ENCODE measurements at places on chromosomes 16 and 17.

- peak; percentile 48 for DNase-seq
These were observed 127.3 kb downstream of the KATNIP start for GRCh38 chr16:27677263-27677662.

DNA sequence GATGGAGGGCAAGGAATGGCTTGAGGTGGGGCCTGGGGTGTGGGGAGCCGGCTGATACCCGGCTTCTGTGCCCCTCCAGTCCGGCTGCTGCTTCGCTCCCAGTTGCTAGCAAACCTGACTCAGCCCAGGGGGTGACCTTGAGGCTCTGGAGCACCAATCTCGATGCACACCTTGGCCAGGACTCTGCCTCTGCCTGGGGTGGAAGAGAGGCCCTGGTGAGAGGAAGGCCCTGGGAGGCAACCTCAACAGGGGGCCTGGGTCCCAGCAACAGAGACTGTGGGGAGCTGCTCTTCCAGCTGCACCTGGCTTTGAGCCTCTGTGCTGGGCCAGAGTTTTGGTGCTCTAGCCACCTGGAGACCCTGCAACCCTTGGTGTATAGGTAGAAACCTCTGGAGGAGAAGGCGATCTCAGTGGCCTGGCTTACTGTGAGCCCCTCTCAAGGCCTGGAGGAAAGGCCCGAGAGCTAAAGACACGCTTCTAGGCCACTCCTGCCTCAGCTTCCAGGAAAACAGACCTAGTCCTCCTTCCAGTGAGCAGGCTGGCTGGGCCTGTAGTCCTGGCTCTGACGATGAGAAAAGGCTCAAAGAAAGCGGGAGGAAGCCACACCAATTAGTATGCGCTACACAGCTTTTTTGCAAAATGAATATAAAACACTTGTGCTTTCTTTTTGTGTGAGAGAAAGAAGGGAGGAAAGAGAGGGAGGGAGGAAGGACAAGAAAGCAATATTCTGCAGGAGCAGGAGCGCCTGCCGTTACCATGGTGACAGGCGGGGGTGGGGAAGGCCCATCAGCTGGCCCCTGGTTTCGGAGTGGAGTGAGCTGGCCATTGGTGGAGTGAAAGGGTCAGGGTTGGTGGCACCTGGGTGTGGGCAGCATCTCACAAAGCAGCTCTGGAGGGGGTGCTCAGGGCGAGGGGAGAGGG lies 51.0 kb downstream of the VAC14 start:
- DNase-seq = no peak

DNA sequence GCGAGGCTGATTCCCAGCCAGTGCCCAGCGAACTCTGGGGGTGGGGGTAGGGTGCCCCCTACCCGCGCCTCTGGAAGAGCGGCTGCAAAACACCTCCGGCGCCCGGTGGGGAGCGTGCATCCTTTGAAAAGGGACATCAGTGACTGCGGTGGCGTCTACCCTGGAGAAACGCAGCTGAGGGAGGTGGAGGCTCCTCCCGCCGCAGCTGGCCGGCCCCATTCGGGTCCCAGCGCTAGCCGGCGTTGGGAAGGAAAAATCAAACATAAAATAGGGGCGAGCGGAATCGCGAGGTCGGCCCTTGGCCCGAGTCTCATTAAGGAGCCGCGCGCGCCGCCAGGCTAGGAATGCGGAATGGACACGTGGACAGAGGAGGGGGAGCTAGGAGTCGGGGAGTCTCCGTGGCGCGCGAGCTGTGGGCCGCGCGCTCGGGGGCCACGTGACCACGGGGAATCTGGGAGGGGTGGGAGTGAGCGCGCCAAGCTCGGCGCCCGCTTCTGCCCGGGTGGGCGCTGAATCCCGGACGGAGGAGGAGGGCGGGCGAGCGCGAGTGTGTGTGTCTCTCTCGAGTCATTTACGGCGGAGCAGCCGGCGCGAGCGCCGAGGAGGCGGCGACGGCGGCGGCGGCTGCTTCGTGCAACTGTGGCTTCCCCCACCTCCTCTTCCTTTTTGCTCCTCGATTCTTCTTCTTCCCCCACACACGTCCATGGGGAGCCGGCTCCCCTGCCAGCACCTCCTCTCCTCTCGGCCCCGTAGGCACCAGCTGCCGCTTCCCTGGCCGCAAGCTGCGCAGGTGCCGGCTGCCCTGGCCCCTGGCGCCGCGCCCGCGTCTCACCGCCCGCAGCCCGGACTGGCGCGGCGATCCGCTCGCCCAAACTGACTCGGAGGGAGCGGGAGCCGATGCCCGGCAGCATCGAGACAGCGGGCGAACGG lies at the start of gene TMEM132E:
TMEM132E (plus strand) TSS at position 566 of the 930 bp plus-strand sequence. CDS start 1,495 bp downstream, outside the sequence.
- peak; percentile 6 for DNase-seq

GRCh38 chr17:37017404-37017803 lies 68.7 kb downstream of the AATF start:
- DNase-seq = no peak

- no peak for DNase-seq
These were observed 152.9 kb downstream of the RGS9 start for GRCh38 chr17:65290056-65290455.

DNA sequence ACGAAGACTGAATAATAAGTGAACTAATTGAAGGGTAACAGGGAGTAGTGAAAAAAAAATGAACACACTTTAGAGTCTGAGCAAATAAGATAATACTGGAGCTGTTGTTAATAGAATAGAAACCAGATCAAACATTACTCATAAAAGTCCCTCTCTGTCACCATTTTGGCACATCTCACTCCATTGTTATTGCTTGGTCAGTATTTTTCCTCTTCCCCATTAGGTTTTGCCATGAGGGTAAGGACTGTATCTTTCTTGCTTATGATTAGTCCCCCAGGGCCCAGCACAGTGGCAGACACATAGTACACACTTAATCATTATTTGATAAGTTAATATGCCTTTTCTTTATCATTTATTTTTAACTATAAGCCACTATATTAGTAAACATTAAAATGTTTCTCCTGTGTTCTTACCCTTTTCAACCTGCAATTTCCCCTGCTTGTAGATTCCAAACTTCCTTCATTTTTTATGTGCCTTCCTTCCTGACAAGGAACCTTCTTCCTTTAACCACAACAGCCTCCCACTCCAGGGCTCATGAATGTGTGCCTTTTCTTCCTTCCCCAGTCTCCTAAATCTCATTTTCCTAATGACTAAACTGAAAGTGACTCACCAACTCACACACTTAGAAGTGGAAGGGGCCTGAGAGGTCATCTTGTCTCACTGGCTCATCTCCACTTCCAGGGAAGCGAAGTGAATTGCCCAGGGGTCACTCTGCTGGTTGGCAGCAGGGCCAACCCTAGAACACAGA lies 88.2 kb upstream of the HAS3 start:
- peak; percentile 39 for DNase-seq

DNA sequence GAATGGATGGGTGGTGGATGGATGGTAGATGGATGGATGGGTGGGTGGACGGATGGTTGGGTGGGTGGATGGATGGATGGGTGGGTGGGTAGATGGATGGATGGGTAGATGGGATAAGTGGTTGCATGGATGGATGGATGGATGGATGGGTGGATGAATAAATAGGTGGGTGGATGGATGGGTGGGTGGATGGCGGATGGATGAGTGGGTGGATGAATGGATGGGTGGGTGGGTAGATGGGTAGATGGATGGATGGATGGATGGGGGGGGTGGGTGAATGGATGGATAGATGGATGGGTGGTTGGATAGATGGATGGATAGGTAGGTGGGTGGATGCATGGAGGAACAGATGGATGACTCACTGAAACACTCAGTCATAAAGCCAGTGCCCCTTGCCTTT lies 51.0 kb upstream of the FASN start:
- no peak for DNase-seq

DNA sequence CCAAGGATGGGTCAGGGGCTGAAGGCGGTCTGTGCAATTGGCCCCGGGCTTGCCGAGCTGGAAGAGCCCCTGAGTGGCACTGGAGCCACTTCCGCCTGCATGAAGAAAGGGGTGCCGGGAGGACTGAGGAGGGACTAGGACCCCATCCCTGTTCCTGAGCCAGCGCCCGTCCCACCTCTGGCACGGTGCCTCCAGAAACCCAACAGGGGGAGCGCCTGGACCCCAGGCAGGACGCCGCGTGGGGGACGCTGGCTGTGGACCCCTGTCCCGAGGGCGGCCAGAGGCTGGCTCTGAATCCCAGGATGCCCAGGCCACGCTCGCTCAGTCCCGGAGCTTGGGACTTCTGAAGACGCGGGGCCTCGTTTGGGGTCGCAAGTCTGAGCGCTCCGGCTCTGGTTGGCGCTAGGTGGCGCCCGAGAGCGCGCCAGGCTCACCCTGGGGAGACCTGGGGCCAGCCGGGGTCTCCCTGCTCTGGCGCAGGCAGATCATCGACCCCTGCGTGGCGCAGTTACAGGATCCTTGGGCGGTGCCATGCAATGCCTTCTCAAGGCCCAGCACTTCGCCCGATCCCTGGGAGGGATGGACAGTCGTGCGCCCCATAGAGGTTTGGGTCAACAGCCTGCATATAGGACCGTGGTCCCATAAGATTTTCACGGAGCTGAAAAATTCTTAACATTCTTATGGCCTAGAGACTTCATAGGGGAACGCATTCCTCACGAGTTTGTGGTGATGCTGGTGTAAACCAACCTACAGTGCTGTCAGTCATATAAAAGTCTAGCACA lies 58.5 kb upstream of the CREBBP start:
- DNase-seq = peak; percentile 79

- peak; percentile 11 for DNase-seq
These were observed 82.1 kb downstream of the METRNL start for GRCh38 chr17:83161298-83162034.

DNA sequence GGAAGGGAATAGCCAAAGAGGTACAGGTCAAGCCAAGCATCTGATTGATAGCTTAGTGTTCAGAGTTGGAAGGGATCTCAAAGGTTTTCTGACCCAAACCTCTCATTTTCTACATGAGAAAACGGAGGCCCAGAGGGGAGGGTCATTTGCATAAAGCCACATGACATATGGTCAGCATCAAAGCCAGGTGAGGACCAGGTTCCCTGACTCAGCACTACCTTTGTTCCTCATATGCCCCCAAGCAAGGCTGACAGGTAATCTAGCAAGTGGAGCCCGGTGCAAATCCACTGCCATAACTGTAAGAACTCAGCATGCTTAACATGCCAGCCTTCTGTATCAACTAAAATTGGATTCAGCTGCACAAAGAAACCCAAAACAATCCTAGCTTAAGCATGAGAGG lies 28.2 kb upstream of the CCL1 start:
- no peak for DNase-seq

- DNase-seq = no peak
These were observed 120.4 kb downstream of the CHD9NB start for GRCh38 chr16:52932321-52932720.

DNA sequence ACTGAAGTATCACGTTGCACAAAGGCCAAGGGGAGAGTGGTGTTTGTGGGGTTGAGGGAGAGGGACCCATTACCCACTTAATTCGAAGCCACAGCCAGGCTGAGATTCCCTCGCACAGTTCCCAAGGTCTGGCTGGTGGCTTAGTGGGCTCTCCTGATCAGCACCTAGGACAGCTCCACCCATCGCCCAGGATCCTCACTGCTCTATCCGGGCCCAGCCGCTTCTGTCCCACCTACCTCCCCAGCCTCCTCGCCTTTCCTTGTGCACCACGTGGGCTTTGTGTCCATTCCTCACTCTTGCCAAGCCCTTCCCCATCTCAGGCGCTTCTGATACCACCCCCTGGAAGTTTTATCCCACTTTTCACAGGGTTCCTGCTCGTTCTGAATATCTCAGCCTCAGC lies 163.5 kb downstream of the CCT6B start:
- DNase-seq = peak; percentile 6

DNA sequence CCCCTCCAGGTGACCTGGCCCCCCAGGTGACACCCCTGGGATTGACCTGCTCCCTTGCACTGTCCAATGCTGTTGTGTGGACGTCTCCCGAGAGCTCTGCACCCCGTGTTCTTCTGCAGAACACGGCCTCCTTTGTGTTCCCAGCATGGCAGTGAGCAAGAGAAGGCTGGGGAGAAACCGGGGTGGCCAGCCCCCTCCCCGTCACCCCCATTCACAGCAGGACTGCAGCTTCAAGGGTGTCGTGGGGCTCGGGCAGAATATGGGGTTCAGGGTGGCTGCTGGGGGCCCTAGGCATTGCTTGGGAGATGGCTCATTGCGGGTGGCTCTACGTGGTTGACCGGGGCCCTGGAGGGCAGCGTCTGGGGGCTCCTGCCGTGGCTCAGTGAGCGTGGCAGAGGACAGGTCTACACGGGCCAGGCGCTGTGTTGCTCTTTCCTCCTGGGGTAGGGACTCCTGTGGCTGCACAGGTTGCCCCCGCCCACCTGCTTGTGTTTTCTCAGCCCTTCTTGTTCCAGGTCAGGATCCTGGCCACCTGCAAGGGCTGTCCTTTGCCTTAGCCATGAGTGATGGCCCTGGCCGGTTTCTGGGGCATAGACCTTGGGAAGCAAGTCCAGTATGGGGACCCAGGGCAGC lies 12.5 kb downstream of the GSE1 start:
- no peak for DNase-seq

- no peak for DNase-seq
These were observed 228.2 kb upstream of the GSE1 start for GRCh38 chr16:85384833-85385462.

- DNase-seq = no peak
These were observed 11.1 kb downstream of the LDHD start for GRCh38 chr16:75105306-75106061.

DNA sequence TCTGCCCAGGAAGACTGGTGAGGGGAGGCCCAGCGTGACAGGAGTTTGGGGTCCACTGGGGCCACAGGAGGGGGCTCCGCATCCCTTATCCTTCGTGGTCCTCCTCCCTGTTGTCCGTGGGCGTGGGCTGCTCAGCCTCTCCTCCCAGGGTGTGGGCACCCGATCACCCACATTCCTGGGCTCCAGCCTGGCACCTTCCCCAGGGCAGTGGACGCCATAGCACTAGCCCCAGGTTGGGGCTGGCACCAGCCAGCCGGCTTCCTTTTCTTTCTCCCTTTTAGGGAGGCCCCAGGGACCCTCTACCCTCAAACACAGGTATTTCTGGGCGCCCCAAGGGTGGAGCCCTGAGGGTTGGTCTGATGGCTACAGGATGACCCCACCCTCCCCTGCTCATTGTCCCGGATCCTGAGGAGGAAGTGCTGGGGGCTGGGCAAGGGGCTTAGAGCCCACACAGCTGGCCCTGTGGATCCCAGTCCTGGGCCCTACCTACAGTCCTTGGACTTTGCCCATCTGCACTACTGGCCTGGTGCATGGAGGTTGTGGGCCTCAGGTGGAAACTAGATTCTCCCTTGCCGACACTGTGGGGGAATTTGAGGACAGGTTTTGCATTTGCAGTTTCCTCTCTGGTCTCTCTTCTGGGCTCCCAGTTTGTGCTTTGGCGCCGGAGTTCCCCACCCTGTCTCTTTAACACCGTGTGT lies 1.1 kb downstream of the KIF1C start:
- DNase-seq = no peak

DNA sequence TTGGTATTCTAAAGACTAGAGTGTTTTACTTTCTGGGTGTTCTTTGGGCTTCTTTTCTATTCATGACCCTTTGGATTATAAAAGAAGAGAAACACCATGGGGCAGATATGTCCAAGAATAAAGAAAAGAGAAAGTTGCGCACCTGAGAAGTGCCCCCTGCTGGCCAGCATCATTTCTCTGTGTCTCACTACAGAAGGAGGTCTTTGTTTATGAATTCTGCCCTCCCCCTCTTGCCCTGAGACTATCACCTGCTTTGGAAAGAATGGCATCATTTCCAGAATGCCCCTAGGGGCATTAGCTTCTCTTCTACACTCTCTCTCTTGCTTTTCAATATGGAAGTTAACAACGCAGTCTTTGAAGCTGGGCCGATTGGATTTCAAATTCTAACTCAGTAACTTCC lies 45.0 kb downstream of the CDH13 start:
- DNase-seq = no peak

All from cardiac fibroblast (primary cell).